ENCODE measurements at places on chromosomes 3 and 15. TPM values are rescaled to one million over a fixed set of nuclear protein-coding genes. Genes with fewer than 3 reads are reported as not detected.

DNA sequence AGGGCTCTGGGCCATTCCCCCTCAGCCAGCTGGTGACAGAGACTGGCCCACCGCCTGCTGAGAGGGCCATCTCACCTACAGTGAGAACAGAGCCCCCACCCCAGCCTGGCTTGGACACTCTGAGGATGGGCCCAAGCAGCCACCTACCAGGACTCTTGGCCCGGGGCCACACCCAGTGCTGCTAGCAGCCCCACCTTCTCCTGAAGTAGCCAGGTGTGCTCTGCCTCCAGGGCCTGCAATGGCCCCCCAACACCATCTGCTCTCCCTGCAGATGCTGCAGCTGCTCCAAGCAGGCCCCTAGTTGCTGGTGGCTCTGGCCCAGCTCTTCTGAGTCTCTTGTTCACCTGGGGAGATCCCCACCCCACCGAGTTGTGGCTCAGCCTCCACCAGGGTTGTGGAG, 6.8 kb upstream of the CLK3 start:
- DNase-seq: no peak

ECE2 gene
- total RNA-seq: not detected

DNA sequence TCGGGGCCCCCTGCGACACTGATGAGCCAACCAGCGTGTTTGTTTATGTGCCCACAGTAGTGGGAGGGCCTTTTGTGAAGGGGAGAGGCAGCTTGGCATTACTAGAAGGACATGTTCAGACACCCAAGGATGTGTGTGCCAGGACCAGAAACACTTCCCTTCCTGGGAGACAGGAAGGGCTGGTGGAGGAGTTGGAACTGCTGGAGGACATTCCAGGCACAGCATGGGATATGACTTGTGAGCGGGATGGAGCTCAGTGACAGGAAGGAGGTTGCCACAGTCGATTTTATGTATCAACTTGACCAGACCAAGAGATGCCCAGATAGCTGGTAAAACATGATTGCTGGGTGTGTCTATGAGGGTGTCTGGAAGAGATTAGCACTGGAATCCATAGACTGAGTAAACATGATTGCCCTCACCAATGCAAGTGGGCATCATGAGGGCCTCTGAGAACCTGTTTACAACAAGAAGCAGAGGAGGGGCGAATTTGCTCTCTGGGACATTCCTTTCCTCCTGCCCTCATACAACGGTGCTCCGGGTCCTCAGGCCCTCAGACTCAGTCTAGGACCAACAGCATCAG, 106.4 kb upstream of the TLE3 start:
- DNase-seq: no peak

GRCh38 chr3:194133661-194134230, 2.2 kb upstream of the HES1 start:
- DNase-seq: peak; percentile 63

GRCh38 chr3:188439080-188439479, 285.1 kb downstream of the LPP start:
- peak; percentile 60 for DNase-seq

GRCh38 chr3:189309400-189309975, 137.7 kb downstream of the TPRG1 start:
- peak; percentile 7 for DNase-seq

FAM107A gene
- 0.60 TPM for total RNA-seq

SPINT1 gene
- total RNA-seq: 144 TPM

- DNase-seq: peak; percentile 10
Observed at GRCh38 chr3:24018784-24019570, 73.9 kb downstream of the NR1D2 start.

MASP1 gene
- total RNA-seq: 0.52 TPM
